HuH-7.5 (cell line): ENCODE measurements at places on chromosomes 5 and 9.

DNA sequence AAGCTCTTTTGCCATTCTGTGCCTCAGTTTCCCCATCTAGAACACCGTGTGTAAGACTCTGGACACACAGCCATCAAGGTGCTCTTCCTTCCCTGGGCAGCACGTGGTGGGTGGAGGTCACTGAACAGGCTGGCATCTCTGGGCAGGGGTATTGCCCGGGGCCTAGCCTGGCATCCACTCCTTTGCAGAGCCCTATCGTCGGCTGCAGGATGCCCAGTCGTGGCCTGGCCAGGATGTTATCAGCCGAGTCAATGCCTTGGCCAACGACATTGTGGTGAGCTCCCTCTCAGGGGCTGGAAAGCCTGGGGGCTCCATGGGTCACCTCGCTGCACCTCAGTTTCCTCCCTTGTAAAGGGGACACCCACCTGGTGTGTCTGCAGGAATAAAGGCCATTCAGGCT lies 4.0 kb downstream of the ADGRD2 start:
- DNase-seq, result no peak

- DNase-seq, result no peak
Observed at GRCh38 chr5:107376546-107377276, 294.0 kb downstream of the EFNA5 start.

GRCh38 chr9:16623989-16624743 lies 246.3 kb downstream of the BNC2 start:
- no peak for DNase-seq

DNA sequence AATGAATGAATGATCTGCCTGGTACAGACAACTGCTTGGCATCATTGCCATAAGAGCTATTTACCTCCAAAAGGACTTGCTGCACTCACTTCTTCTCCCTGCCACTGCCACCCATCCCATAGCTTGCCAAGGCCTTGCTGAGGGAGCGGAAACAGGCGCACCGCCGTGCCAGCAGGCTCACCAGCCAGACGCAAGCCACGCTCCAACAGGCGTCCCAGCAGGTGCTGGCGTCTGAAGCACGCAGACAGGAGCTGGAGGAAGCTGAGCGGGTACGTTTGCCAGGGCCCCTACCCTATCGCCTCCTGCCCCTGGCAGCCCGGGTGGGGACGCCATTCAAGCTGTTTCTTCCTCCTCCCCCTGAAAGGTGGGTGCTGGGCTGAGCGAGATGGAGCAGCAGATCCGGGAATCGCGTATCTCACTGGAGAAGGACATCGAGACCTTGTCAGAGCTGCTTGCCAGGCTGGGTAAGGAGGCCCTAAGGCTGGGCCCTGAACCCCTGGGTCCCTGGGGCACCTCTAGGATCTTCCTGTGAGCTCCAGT lies 8.9 kb upstream of the AIF1L start:
- no peak for DNase-seq

DNA sequence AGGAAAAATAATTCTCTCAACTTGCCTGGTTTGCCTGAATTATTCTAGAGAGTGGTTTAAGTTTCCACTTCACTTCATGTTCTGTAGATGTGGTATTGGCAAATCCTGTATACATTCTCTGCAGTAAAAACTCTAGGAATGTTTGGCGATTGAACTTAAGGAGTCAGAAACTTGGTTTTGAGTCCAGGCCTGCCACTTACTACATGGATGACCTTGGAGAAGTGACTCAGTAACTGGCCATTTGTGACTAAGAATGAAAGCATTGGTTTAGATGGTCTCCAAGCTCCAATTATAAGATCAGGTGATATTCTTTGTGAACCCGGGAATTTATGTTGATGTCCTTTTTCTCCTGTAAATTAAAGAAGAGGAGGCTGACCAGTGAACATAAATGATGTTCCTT lies 233.8 kb downstream of the GAS1 start:
- DNase-seq, result no peak

DNA sequence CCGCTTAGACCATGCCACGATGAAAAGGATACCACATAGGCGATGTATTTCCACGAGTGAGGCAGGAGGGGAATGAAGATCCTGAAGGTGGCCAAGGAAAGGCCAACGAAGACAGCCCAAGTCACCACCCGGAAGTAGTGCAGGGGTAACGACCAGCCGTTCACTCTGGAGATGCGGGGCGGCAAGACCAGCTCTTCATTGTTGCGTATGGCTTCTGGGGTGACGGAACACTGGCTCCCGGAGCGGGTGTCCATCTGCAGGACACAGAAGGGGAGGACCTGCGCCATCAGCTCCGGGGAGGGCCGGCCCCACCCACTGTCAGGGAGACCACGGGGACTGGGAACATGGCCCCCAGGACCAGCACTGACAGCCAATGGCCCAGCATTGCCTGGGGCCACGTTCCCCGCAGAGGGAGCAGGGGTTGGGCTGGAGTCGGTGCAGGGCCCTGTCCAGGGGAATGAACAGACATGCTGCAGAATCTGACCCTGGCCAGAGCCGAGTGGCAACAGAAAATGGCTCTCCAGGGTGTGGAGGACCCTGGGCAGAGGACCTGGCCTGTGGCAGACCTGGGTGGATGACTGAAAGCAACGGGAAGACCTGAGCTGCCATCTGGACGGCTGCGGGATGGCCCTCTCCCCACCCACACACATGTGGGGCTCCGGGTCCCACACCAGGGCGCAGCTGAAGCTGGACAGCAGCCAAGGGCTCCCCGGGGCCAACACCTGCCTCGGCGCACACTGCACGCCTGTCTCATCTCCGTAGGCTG lies 17.7 kb downstream of the ZDHHC11B start:
- DNase-seq, result no peak

GRCh38 chr5:40669606-40670390 lies 9.9 kb upstream of the PTGER4 start:
- no peak for DNase-seq

GRCh38 chr9:94771096-94771495 lies 44.6 kb downstream of the AOPEP start:
- no peak for DNase-seq

GRCh38 chr5:158899792-158900191 lies 199.9 kb downstream of the EBF1 start:
- no peak for DNase-seq

GRCh38 chr5:94102849-94103248 lies 361.4 kb upstream of the POU5F2 start:
- no peak for DNase-seq

DNA sequence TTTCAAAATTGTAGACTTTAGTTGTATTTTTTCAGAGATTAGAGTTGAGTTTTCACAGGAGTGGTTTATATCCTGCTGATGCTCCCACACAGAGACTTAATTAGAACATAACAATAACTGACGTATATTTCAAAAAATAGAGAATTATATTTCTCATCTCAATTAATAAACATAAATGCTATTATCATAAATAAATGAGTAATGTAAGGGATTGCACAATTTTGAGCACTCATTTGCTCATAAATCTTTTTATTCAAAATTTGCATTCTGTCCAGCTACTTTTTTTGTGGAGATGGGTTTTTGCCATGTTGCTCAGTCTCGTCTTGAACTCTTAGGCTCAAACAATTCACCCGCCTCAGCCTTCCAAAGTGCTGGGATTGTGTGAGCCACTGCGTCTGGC lies 515.7 kb upstream of the RORB start:
- no peak for DNase-seq

GRCh38 chr5:15004506-15004905 lies 132.9 kb upstream of the ANKH start:
- no peak for DNase-seq

DNA sequence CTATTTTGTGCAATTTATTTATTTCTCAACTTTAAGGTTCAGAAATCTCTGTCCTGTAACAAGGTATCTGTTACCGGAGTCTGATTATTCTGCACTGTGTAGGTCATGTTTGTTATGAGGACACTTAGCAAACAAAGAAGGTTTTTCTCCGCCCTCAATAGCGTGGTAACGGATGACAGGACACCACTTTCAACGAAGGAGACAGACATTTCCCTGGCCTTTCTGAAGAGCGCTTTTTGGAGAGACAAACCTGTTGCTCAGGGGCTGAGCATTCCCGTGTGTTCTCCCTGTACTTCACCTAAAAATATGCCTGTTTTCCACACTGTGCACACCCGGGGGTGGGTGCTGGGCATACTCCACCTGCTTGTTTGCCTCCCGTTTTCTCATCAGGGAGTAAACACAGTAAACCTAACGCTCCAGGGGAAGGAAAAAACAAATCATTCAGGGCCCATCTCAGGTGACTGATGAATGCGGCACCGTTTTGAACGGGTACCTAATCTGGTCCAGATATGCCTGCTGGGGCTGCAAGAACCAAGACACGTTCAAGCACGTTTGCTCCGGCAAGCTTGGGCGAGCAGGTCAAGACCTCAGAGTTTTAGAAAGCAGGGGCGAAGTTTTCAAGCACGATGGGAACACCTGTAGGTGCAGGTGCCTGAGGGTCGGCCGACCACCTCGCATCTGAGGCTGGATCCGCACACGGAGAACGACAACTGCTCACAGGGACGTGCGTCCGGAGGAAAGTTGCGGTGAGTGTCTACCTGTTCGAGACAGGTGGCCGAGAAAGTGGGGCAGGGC lies 859 bp downstream of the RETREG1 start:
- DNase-seq, result peak; percentile 22

DNA sequence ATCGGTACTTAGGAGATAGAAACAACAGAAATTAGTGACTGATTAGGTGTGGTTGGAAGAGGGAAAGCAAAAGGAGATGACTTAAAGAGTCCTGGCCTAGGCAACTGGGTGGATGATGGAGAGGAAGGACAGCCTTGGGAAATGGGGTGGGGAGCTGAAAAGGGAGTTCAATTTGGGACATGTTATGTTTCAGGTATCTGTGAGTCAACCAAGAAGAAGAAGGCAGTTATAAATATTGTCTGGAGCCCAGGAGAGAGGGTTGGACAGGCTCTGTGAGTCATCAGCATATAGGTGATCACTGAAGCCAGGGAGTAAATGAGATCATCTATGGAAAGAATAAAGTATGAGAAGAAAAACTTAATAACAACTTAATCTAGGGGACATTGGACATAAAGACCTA lies 357.7 kb downstream of the NPR3 start:
- DNase-seq, result no peak

- DNase-seq, result no peak
Observed at GRCh38 chr9:84996029-84996428, 326.5 kb downstream of the NTRK2 start.

DNA sequence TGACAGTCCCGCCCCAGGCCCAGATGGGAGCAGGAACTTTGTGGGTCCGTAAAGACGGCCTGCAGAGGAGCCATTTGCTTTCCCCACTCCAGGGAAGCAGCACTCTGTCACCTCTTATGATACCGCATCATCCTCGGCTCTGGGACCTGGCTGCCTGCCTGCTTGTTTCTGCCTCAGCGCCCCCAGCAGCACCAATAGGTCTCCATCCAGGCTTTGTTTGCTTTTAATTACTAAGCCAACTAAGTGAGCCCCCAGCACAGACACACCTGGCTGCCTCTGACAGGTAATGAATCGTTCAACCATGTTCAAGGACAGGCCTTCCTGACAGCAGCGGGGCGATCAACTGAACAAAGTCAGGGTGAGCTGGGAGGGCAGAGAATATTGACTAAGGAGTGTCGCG lies 141.4 kb downstream of the C5orf15 start:
- no peak for DNase-seq

- no peak for DNase-seq
Observed at GRCh38 chr5:11224436-11225187, 463.6 kb upstream of the DAP start.

DNA sequence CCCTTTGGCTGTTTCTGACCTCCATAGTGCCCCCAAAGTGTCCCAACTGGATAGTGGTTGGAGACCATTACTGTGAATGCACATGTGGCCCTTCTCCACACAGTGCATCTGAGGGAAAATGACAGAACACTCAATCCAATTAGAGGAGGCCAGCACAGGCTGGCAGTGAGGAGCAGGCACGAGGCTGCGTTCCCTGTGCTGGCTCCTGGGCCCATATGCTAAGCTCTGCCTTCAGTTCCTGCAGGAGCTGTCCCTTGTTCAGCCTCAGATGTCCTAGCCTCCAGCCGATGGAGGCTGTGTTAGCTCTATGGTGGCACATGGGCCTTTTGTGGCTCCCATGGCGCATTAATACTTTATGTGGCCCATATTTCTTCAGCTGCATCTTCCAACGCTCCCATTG lies 35.8 kb downstream of the ALG2 start:
- DNase-seq, result no peak

DNA sequence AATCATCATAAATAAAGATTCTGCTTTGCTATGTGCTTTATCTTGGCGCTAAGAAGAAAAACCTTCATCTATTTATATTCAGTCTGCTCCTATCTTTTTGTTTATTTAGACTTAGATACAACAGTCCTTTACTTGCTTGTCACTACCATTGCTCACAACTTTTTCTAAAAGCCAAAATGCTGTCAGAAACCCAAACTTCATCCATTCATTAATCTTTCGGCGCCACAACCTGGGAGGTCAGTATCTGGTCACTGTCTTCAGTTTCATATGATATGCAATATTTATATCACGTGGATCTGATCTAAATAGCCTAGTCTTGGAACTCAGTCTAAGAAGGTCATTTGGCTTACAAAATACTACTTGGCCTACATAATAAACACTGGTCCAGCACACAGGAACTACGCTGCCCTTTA lies 159.3 kb upstream of the TARS1 start:
- no peak for DNase-seq

- DNase-seq, result no peak
Observed at GRCh38 chr9:96852676-96853075, 1.6 kb downstream of the ZNF782 start.

DNA sequence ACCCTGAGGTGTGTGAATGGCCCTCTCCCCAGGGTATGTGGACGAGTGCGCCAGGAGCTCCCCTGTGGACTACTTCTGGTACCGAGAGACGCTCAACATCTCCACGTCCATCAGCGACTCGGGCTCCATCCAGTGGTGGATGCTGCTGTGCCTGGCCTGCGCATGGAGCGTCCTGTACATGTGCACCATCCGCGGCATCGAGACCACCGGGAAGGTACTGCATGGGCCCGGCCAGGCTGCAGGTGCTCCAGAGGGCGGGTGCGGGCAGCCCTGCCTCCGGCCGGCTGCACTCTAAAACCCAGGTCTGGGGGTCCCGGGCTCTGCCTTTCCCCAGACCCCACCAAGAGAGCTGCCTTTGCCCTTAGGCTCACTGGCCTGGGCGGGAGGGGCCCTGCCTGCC lies 10.9 kb downstream of the SLC6A19 start:
- DNase-seq, result no peak

DNA sequence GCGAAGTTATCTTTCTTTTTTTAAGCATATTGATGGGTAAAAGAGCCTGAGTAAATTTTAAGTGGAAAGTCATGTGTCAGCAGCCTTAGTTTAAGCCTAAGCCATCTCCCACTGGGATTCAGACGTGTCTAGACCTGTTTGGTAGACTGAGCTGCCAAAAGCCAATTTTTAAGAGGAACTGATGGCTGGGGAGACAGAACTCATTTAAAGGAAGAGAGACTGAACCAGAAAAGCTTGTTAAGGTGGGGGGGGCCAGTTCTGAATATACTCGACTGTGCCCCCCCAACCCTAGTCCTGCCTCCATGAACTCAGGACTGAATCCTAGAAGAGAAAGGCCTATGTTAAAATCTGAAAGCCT lies 58.3 kb upstream of the PLPP1 start:
- DNase-seq, result no peak
